ENCODE measurements at places on chromosomes 1 and 21.

DNA sequence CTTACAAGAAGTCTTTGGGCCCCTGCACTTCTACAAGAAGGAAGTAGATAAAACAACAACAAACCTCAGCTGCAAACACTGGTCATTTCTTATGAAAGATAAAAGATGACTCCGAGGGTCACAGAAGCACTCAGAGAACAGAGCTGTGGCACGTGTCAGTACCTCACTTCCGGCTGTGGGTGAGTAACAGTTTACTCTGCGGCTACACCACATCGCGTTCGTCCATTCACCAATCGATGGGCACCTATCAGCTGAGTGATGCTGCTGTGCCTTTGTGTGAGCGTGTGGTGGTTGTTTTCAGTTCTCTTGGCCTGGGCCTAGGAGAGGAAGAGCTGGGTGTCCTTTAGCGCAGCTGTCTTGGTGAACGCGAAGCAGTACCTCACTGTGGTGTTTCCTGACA lies 49.9 kb downstream of the COL6A1 start:
- DNase-seq, result peak; percentile 35

DNA sequence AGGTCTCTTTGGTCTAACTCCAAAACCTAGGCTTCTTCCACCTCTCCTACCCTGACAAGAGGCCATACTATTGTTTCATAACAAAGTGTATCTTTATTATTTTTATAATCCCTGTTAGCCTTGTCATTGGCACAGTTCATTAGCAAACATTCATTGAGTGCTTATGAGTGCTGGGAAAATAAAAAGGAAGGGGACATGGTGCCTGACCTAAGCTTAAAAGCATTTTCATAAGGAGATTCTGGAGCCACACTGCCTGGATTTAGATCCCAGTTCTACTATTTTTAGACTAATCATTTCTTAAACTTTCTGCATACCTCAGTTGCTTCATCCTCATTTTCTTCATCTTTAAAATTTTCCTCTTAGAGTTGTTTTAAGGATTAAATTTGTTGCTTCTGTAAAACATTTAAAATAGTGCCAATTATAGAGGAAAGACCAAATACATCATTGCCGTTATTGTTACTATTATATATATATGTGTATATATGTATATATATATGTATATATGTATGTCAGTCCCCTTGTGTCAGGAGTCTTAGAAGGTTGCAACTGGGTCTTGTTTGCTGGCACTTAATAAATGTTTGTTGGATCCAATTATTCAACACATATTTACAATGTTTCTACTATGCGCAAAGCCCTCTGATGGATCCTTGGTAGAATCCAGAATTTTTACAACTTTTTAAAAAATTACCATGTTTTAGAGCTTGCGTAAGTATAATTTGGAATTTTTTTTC lies 250.9 kb upstream of the SGIP1 start:
- DNase-seq, result no peak

GRCh38 chr1:205543351-205544301 lies 39.2 kb downstream of the CDK18 start:
- DNase-seq, result peak; percentile 87

DNA sequence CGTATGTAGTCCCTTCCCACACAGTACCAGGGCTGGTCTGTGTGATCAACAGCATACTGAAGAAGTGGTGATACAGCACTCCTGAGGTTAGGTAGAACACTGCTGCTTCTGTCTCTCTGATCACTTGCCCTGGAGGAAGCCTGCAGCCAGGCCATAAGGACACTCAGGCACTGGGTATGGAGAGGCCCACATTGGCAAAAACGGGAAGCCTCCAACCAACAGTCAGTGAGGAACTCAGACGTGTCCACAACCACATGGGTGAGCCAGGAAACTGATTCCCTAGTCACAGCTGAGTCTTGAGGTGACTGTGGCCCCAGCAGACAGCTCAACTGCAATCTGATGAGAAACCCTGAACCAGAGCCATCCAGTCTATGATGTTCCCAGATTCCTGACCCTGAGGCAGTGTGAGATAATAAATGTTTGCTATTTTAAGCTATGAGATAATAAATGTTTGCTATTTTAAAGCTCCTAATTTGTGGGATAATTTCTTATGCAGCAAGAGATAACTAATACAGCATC lies 62.5 kb downstream of the COQ8A start:
- DNase-seq, result no peak

GRCh38 chr1:110218739-110219138 lies 8.6 kb downstream of the KCNC4 start:
- no peak for DNase-seq

DNA sequence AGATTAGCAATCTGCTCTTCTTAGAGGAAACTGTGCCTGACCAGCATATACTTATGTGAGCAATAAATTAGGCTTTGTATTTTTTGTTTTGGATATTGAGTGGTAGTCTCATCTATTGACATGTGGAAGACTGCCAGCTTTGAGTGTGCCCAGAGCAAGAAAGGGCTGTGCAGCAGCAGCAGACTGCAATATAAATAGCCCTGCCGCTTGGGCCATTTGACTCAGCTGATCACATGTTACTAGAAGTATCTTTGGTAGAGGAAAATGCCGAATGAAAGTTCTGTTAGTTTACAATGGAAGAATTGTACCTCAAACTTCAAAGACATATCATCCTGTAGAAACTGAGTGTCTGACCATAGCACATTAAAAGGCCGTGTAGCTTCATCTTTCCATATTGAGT lies 9.1 kb upstream of the PSMB2 start:
- DNase-seq, result no peak

DNA sequence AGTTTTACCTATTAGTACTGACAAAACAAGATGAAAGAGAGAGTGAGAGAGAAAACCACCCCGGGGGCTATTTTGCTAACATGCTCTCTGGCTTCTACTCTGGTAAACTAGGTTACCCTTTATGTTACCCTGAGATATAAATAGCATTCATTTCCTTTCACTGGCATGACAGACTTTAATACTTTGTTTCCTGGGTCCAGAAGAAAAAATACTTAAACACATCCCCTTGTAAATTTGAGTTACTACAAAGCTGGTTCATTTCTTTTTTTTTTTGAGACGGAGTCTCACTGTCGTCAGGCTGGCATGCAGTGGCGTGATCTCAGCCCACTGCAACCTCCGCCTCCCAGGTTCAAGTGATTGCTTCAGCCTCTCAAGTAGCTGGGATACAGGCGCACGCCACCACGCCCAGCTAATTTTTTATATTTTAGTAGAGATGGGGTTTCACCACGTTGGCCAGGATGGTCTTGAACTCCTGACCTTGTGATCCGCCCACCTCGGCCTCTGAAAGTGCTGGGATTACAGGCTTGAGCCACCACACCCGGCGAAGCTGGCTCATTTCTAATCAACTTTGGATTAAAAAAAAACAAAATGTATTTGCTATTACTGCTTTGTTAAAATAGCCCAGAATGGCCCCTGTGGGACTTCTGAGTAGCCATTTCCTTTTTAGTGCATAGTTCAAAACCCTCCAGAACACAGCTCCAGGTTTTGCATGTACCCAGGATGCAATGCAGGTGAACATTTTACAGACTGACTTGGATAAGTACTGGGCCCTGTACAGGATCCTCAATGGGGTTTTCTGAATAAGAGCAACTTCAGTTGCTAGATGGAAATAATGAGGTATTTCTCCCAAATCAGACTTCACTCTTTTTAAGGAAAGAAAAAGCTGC lies 20.6 kb downstream of the INPP5B start:
- DNase-seq, result no peak

DNA sequence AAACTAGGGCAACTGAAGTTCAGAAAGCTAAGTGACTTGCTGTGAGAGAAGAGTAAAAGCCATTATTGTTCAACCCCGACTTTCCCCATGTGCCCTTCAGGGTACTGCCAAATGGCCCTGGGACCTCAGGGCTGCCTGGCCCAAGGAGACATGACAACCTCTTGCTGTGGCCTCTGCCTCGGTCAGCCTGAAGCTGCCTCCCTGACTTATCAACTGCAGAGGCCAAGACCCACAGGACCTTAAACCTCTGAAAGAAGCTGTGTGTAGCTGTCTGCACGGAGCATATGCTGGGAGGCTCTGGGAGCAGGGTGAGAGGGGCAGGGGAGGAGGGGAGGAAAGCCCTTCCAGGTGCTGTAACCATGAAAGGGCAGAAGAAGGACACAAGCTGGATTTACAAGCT lies 35.9 kb downstream of the HMGB4 start:
- no peak for DNase-seq

GRCh38 chr21:44548381-44548780 lies 2.9 kb downstream of the KRTAP10-2 start:
- DNase-seq, result no peak

GRCh38 chr1:167360120-167360519 lies 139.4 kb downstream of the POU2F1 start:
- no peak for DNase-seq

- DNase-seq, result peak; percentile 52
Measured at GRCh38 chr1:72357411-72357810, 75.1 kb upstream of the NEGR1 start.

GRCh38 chr1:1872329-1872994 lies 18.4 kb downstream of the GNB1 start:
- no peak for DNase-seq

DNA sequence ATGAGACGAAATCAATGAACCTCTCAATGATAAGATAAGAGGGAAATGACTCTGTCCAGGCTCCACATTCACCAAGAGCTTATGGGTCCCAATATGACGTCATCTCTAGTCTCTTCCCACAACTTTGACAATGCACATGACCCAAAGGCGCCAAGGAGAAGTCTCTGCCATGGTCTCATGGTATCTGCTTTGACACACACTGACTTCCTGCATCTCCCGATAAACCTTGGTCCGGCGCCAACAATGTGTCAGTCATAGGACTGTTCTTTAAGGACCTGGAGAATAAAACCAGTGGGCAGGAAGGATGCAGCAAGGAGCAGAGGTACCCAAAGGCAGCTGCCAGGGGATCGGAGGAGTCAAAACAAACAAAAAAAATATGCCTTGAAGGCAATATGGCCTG lies 46.9 kb upstream of the TMEM51 start:
- DNase-seq, result peak; percentile 23

GRCh38 chr1:5650283-5651026 lies 341.8 kb downstream of the NPHP4 start:
- no peak for DNase-seq
